ENCODE measurements at places on chromosomes 7 and 10.

- peak; percentile 95 for DNase-seq
Measured at GRCh38 chr7:42911454-42912447, at the start of gene C7orf25. TSS of gene C7orf25 (minus strand) at chr7:42912070. CDS start at chr7:42910900, 1,170 bp downstream.

DNA sequence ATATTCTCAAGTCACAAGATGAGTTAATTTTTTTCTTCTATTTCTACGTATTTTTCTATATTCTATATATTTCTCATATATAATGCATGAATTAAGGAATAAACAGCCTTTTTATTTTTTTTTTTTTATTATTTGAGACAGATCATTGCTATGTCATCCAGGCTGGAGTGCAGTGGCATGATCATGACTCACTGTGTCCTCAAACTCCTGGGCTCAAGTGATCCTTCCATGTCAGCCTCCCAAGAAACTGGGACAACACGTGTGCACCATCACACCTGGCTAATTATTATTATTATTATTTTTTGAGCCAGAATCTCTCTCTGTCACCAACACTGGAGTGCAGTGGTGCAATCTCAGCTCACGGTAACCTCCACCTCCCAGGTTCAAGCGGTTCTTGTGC is 1.5 kb downstream of the CLDN12 start:
- DNase-seq = no peak

GRCh38 chr7:66894463-66895080 is 26.5 kb upstream of the TMEM248 start:
- no peak for DNase-seq

DNA sequence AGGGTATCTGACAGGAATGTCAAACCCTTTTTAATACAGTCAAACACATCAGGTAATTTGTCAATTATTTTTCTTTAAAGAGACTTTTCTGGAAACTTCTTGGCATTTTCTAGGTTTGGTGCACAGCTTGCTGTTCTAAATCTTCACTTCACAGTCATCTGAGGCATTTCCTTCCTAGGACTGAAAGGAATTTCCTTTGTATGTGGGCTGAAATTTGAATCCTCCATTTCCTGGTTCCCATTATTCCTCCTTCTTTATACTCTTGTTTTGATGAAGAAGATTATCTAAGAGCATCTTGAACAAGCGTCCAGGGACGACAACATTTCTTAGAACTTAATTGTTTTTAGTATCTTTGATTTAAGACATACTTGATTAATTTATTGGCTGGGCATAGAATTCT is 24.9 kb downstream of the CALD1 start:
- DNase-seq = no peak

DNA sequence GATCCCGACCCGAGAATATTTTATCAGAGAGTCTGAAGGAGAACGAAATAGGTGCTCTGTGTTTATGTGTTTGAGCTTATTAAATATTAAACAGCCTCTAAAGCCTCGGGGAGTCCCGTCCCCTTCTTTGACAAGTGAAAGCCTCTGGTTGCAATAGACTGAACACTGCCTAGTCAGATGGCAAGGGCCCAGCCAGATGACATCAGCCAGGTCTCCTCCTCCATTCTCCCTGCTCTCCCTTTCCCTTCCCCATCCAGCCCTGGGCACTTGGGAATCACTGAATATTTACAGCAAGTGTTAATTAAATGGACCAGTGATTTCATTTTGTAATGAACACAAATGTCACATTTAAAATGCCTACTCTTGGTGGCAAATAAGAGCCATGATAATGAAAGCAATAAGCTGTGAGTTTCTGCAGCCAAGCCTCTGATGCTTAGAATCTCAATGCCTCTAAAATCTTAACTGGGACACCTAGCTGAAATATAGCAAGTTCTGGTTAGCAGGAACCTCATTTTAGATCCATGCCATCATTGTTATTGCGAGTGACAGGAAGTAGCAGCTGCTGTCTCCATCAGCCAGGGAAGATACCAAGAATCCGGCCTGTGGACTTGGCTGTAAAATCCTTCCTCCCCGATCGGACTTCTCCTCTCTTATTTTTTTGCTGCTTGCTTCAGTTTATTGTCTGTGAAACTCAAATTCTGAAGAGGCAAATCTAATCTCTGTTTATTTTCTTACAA is 202.1 kb downstream of the PRPF18 start:
- DNase-seq = no peak

- DNase-seq = no peak
Measured at GRCh38 chr10:16583382-16583781, 61.7 kb upstream of the C1QL3 start.

GRCh38 chr10:103812432-103812831 is 42.9 kb downstream of the SH3PXD2A start:
- DNase-seq = no peak

GRCh38 chr7:158910254-158911053 is 54.1 kb downstream of the DYNC2I1 start:
- DNase-seq = no peak

- DNase-seq = no peak
Measured at GRCh38 chr7:50822706-50823105, 40.0 kb upstream of the GRB10 start.

GRCh38 chr10:111475720-111476119 is 398.9 kb downstream of the ADRA2A start:
- no peak for DNase-seq

DNA sequence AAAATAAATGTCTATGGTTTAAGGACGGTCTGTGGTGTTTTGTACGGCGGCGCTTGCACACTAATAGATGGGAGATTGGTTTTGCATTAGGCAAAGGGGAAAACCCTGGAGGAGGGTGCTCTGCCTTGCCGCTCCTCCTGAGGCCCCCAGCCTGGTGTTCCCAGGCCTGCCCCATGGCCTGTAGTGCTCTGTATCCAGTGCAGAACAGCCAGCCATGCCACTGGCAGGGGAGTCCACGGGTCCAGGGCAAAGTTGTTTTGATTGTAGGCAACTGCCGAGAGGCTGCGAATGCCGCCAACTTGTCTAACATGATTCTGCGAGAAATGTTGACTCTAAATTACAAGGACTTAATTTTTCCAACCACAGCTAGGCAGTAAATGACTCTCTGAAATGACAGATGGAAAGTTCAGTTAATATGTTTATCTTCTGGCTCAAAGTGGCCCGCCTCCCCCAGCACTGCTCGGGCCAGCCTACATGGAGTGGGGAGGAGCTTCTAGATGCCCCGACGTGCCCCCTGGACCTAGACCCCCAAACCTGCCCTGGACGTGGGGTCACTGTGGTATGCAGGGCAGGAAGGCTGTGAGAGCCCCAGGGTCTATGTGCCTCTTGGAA is 104.6 kb upstream of the GDF10 start:
- DNase-seq = peak; percentile 9

DNA sequence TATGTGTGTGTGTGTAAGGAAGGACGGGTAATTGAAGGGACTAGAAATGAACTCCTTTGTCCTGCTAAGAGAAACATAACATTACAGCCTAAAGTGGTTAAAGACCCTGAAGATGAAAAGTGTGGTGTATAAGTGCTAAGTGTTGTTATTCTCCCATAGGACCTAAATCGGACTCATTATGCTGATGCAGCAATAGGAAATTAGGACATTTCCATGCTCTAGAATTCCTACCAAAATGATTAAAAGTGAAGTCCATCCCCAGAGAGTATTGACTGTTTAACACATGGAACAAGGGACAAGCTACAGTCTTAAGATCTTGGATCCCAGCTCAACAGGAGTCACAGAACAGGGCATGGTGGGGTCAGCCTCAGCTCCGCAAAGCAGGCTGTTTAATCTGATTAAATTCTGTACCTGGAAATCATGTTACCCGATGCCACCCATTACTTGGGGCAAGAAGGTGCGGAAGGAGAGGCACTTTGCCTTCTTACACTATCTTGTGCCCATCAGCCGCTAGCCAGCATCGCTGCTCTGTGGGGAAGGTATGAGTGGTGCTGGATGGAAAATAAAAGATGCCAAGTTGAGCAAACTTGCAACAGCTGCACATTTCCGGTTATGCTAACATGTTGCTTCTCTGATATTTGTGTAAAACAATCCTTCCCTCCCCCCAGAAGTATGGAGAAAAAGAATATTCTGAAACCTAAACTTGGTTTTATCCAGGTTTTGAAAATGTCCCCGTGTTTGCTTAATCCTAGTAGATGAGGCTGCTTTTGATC is 100.5 kb downstream of the CREB5 start:
- DNase-seq = no peak

DNA sequence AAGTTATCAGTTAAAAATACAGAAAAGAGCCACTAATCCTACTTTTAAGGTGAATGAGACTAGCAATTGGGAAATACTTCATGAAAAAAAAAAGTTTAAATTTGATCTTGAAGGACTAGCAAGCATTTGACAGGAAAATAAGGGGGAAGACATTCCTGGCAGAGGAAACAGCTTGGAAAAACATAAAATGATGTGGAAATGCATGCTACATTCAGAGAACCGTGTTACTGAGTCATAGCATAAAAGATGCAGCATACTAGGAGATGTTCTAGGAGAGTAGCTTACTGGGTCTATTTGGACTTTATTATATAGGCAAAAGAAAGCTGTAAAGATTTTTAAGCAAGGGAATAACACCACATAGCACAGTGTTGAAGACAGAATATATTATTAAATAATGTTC is 108.6 kb upstream of the COL1A2 start:
- DNase-seq = no peak

DNA sequence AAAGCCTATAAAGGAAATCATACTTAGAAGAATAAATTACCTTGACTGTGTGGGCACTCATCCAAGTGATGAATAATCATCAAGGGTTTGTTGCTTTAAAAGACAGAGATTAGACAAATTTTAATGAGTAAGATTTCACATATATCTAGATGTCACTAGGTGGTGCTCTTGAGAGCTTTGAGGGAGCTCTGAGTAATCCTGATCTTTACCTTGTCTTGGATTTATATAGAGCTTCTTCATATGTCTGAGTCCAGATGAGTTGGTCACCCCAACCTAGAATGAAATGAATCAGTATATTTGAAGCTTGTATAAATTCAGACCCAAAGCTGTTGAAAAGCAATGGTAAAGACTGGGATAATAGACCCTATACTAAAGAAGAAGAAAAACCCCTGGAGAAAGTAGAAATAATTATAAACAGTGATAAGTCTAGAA is 3.7 kb downstream of the AGR2 start:
- no peak for DNase-seq

DNA sequence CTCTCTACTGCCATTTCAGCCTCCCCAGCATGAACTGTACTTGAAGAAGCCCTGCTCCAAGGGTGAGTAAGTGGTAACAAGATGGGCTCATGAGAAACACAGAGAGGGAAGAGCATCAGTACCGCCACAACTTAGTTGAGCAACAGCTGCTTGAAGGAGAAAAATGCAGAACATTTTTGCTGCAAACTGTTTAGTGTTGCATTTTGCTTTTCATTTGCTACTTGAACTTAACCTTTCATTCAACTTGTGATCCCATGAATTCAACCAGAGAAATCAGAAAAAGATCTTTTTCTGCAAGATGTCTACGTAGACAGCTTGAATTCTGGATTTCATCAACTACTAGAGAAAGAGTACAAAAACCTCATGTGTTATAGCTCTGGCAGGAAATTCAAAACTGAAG is 40.7 kb downstream of the ANK3 start:
- DNase-seq = no peak

GRCh38 chr10:125782616-125783015 is 7.0 kb upstream of the MMP21 start:
- no peak for DNase-seq

GRCh38 chr7:139937715-139938114 is 108.7 kb downstream of the TBXAS1 start:
- no peak for DNase-seq

- DNase-seq = no peak
Measured at GRCh38 chr7:154748089-154748786, 254.7 kb downstream of the PAXIP1 start.

DNA sequence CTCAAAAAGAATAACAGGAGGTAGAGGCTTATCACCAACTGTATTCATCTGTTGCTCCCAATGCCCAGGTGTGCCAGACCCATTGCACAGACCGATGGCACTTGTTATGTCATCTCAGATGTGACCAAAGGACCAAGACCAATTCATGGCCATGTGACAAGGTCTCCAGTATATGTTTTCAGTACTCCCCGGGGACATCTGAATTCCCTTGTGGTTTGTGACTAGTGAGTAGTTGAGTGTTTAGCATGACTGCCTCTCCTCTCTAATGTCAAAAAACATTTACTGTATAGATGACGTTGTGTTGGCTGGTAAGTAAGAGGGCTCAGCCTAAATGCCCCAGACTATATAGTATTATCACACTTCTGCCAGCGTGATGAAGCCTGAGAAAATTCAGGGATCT is 202.1 kb upstream of the SMIM30 start:
- DNase-seq = no peak

GRCh38 chr7:8200316-8200715 is 61.7 kb downstream of the ICA1 start:
- DNase-seq = no peak

GRCh38 chr7:65955718-65956117 is 26.3 kb downstream of the GUSB start:
- no peak for DNase-seq

GRCh38 chr7:137953665-137954470 is 48.0 kb downstream of the CREB3L2 start:
- DNase-seq = no peak

- no peak for DNase-seq
Measured at GRCh38 chr10:77090381-77091356, 546.9 kb downstream of the KCNMA1 start.

GRCh38 chr7:152511736-152512135 is 75.9 kb upstream of the KMT2C start:
- no peak for DNase-seq

GRCh38 chr7:117381362-117381761 is 45.9 kb downstream of the ASZ1 start:
- no peak for DNase-seq

DNA sequence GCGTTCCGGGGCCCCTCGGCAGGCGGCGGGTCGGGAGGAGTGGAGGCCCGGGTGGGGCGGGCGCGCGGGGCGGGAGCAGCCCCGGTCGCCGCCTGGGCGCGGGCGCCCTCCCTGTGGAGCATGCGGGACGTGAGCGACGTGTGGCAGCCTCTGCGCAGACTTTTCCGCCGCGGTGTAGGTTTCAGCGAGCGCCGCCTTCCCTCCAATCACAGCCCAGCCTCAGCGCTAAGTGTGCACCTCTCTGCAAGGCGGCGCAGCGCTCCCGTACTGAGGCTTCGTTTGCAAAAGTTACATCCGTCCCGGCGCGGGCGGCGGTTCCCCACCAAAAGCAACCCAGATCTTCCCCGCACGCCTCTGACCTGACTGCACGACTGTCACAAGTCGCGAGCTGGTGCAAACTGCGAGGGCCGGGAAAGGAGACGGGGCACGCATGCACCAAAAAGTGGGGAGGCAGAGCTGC is 1.2 kb upstream of the PFKFB3 start:
- DNase-seq = peak; percentile 53

DNA sequence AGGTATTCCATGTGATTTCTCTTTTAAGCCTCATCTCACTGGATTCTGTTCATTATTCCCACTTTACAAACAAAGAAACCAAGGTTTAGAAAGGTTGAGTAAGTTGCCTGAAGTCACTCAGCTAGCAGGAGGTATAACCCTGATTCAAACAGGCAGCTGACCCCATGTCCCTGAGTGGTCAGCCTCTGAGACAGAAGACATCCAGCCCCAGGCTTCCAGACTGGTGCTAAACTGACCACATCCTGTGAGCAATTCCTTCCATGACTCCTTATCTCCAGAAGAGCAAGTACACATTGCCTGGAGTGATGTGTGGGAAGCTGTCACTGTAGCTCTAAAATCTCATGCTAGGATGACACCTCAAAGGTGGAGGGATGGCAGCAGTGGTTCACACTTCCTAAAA is 3.7 kb downstream of the PLPP4 start:
- no peak for DNase-seq

Measured in activated CD4-positive, alpha-beta T cell treated with anti-CD3 and anti-CD28 coated beads, Interleukin-2, amount 50 U/mL, for 24 hours (primary cell).